DMS 273 treated with DMSO at 0.1 percent for 48 hours (cell line): ENCODE measurements at places on chromosomes 12 and 14.

GRCh38 chr14:99209409-99209808 lies 62.6 kb downstream of the BCL11B start:
- DNase-seq = no peak

DNA sequence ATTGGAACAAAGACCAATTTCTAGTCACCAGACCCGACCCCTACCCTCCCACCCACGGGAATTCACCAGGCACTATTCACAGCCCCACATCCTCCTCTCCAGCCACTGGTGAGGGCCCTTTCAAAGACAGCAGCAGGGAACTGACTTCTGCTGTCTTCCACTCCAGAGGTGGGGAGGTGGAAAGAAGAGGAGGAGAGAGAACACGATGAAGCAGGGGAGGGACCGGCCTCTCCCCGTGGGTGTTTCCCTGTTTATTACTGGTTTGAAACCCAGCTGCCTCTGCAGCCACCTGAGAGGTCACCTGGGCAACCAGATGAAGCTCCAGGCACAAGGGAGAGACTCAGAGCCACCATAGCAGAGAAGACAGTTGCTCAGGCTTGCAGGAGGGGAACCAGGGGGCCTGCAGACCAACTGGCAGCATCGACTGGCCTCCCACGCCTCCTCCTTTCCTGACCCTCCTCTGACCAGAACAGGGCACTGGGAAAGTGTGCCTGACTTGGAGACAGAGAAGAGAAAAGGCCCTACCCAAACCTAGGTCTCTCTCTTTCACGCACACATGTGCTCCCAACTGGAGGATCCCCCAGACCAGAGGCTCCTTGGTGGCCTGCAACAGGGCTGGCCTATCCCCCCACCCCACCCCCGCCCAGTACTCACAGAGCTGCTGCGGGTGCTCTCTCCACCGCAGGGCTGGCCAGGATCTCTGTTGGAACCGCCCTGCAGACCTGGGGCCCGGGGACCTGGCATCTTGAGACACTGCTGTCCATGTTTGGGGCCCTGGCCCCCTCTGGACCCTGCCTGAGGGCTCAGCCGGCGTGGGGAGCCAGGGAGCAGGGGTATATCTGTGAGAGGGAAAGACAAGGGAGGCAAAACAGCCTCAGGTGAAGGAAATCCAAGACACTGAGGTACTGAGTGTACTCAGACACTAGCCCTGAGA lies 22.8 kb downstream of the ANO2 start:
- no peak for DNase-seq

GRCh38 chr12:80041071-80041470 lies 58.3 kb upstream of the OTOGL start:
- DNase-seq = no peak

DNA sequence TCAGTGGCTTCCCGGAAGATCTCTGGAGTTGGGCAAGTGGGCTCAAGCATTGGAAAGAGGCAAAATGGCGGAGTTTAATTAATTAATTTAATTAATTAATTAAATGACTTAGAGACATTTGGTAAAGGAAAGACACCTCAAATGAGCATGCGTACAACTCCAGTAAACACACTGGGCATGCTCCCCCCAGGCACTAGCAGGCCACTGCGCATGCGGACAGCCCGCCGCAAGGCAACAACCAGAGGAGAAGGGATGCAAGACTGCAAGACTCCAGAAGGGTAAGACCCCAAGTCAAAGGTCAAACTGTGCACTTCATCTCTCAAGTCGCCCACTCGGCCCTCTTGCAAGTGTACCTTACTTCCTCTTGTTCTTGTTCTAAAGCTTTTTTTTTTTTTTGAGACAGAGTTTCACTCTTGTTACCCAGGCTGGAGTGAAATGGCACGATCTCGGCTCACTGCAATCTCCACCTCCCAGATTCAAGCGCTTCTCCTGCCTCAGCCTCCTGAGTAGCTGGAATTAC lies 57.8 kb upstream of the PSMC1 start:
- no peak for DNase-seq

DNA sequence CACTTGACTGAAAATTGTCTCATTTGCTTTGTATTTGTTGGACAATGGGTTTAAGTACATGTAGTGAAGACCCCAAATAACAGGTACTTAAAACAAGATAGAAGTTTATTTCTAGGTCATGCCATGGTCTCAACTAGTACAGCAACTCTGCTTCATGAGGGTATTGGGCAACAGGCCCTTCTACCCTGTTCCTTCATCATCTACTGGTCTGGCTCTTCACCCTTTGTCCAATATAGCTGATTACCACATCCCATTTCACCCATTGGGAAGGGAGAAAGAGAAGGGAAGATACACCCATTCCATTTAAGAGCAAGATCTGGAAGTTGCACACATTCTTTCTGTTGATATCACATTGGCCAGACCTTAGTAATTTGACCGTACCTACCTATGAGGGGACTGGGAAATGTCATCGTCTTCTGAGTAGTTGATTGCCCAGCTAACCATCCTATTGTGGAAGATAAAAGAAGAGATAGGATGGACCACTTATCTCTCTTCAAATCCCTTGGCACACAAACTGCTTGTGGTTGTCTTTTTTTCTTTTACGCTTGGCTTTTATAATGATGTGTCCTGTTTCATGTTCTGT lies 104.6 kb downstream of the DIP2B start:
- no peak for DNase-seq

DNA sequence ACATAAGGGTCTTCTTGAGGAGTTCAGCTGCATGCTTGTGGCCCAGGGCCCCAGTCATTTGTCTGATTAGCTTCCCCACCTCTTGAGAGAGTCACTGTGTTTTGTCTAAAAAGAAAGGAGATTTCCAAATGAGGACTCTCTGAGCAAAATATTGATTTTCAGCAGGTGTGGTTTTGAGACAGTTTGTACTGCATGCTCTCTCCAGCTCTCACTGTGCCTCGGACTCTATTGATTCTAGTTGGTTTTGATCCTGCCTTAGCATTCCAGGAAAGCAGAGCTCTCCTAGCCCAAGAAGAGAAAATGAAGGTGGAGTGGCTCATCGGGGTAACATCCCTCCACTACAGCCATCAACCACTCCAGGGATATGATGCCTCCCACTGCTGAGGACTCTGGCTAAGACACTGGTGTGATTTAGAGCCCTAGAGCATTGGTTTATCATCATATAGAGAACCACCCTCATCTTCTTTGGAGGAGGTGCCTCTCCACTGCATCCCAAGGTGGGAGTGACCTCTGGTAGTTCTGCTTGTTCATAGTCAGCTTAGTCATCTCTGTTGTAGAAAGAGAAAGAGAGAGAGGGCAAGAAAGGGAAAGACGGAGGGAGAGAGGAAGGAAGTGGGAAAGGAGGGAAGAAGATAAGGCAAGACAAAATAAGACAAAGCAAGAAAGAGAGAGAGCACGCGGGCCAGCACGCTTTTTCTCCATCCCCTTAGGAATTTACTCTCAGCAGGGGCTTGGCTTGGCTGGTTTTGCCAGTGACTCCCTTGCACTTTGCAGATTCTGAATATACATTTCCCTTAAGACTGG lies 365.6 kb downstream of the DPF3 start:
- no peak for DNase-seq

- DNase-seq = peak; percentile 8
Measured at GRCh38 chr14:64760146-64760755, 56.0 kb downstream of the PLEKHG3 start.

- DNase-seq = no peak
Measured at GRCh38 chr14:24399447-24399822, 632 bp downstream of the NYNRIN start.

- no peak for DNase-seq
Measured at GRCh38 chr12:60689137-60689536, 1093.3 kb downstream of the SLC16A7 start.
